ENCODE measurements at places on chromosomes 6 and 20.

DNA sequence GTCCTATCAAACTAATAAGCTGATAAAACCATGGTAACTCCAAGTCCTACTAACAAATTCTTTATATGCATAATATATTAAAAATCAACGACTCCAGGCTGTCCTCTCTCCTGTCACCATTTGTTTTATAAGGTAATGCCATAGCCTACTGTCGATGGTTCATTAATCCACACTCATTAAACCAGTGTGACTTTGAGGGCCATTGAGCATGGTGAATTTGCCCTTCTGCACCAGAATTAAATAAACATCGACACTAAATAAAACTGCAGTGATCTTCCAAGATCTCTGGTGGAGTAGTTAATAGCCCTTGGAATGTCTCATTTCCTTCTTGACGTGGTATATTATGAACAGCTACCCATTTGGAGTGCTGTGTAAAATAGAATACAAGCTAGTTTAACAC is 358.5 kb downstream of the CBLN4 start:
- DNase-seq, result no peak

GRCh38 chr20:35893942-35894341 is 60.4 kb downstream of the SCAND1 start:
- no peak for DNase-seq

GRCh38 chr6:144083172-144083571 is 12.2 kb downstream of the SF3B5 start:
- DNase-seq, result no peak

DNA sequence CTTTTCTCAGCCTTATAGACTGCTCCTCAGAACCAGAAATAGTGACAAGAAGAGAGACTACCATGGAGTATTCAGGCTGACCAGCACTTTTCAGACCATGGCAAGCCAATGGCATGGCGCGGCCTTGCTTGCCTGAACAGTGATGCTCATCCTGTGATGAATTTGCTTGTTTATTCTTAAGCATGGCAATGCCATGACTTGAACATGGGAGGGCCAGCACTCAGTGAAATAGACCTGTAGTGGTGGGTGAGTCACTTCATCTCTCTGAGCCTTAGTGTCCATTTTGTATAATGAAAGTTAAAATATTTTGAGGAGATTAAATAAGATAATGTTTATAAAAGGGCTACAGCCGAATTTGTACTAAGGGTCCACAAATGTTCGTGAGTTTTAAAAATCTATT is 79.1 kb downstream of the LRRC1 start:
- DNase-seq, result no peak

- DNase-seq, result no peak
Measured at GRCh38 chr6:136641166-136641565, 90.9 kb upstream of the MAP7 start.

DNA sequence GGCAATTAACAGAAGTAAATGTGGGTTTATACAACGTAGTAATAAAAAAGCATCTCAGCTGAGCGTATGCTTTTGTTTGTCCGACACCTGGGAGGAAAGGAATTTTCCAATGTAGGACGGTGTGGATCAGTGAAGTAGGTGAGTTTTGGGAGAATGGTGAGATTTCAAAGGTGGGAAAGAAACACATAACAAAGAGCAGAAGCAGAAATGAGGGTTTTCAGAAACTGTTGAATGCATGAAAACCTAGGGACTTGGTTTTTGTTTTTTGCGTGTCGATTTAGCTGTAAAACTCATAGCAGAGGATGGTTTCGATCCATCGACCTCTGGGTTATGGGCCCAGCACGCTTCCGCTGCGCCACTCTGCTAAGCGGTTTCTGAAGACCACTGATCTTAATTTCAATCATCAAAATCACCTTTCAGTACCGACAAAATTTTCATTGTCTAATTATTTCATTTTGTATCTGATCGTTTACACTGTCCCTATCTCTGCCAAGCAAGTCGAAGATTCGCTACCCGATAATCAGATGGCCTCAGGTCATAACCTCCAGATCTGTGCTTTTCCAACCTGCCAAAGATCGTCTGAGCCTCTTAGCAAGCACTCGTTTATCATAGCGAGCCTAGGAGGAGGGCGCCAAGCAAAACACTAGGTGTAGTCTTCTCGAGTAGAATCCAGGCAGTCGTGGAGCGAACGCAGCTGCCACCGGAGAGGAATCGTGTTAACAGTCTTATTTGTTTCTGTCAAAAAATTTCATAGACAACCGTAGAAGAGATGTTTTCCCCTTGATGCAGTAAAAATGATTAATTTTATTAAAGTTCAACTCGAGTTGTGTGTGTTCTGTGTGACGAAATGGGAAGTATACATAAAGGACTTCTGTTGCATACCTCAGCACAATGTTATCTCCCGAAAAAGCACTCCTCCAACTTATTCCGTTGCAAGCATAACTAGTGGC is 20.9 kb upstream of the POM121L2 start:
- DNase-seq, result peak; percentile 56

DNA sequence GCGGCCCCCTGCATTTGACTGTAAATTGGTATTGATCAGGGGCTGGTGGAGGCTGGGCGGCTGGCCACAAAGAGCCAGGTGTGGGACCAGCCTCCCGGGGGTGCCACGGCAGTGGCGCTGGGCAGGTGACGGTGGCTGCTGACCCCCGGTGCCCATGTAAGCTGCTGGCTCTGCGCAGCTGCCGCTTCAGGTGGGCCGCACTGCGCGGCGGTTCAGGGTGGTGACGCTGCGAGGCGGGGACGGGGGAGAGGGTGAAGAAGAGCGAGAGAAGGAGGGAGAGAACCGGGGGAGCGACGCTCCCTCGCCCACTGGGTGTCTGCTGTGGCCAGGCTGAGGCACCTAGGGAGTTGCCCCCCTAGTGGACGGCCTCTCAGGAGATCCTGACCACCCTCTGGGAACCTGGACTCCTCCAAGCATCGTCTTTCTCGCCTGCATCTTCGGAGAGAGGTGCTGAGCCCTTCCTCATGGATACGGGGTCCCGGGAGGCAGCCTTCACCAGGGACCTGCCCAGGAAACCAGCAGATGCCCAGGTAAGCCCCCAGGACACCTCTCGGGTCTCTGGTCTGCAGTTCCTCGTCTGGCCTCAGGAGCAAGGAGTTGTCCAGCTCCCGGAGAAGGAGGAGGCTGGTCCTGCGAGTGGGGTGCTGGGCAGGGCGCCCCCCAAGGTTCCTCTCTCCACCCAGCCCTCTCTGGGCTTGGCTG is 77.5 kb upstream of the GATA5 start:
- no peak for DNase-seq

DNA sequence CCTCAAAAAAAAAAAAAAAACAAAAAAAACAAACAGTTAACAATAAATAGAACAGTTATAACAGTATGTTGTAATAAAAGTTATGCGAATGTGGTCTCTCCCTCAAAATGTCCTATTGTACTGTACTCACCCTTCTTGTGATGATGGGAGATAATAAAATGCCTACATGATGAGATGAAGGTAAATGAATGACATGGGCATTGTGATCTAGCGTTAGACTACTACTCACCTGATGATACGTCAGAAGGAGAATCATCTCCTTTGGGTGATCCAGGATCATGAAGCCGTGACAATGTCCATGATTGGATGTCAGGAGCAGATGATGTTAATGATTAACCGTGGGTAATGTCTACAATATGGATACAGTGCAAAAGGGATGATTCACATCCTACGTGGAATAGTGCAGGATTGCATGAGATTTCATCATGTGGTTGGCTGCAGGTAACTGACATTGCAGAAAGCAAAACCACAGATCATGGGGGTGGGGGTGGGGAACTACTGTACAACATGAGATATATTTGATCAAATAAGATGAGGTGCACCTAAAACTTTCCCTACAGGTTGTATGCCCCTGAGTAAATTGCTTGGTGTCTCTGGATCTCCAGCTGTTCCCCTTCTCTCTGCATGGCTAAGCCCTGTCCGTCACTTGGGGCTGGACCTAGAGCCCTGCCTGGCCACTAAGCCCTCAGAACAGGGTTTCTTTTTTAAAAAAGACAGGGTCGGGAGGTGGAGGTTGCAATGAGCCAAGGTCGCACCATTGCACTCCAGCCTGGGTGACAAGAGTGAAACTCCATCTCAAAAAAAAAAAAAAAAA is 6.2 kb upstream of the RBCK1 start:
- no peak for DNase-seq

- peak; percentile 75 for DNase-seq
Measured at GRCh38 chr20:43949741-43950618, 35.3 kb downstream of the TOX2 start.

GRCh38 chr6:17622144-17622543 is 22.0 kb downstream of the FAM8A1 start:
- no peak for DNase-seq

GRCh38 chr6:125163811-125164210 is 10.2 kb downstream of the TPD52L1 start:
- DNase-seq, result no peak

- DNase-seq, result no peak
Measured at GRCh38 chr6:122709922-122710512, 69.5 kb upstream of the FABP7 start.

DNA sequence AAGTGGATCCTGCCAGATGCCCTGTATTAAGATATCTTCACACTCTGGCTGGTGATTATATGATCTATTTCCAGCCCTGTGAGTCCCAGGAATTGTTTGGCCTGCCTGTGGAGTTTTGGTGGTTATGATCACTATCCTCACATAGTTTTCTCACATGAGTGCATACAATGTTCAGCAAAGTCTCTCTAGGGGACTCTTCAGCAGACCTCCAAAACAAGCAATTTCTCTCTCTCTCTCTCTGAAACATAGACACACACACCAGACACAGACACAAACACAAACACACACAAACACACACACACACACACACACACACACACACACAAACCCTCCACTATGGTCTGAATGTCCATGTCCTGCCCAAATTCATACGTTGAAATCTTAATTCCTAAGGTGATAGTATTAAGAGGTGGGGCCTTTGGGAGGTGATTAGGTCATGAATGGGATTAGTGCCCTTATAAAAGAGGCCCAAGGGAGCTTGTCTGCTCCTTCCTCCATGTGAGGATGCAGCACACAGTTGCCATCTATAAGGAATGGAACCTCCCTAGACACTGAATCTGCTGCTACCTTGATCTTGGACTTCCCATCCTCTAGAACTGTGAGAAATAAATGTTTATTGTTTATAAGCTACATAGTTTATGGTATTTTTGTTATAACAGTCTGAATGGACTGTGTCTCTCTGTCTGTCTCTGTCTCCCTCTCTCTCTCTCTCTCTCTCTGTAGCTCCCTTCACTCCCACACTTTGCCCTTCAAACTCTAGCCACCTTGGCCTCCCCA is 22.0 kb upstream of the SYNJ2 start:
- DNase-seq, result no peak

DNA sequence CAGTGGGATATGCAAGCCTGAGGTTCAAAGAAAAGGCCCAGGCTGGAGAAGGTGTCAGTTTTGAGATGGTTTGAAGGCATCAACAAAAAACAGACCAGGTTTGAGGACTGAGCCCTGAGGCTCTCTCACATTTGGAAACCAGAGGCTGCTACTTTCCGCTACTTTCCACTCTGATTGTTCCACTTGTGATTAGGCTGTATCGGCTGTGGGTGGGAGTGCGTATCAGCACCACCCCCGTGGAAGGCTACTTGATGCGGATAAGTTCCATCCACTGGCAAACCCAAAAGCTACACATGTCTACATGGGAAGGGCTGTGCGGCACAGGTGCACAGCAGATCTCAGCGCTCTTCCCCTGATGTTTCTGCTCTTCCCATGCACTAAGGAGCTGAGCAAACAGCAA is 198.7 kb downstream of the GMPR start:
- DNase-seq, result no peak

GRCh38 chr6:73525546-73526330 is 4.9 kb upstream of the EEF1A1 start:
- DNase-seq, result no peak

- DNase-seq, result no peak
Measured at GRCh38 chr20:35005463-35005961, 49.8 kb downstream of the MYH7B start.

- DNase-seq, result no peak
Measured at GRCh38 chr6:20328266-20328923, 73.3 kb upstream of the E2F3 start.

GRCh38 chr6:156662025-156662445 is 115.1 kb upstream of the ARID1B start:
- no peak for DNase-seq

DNA sequence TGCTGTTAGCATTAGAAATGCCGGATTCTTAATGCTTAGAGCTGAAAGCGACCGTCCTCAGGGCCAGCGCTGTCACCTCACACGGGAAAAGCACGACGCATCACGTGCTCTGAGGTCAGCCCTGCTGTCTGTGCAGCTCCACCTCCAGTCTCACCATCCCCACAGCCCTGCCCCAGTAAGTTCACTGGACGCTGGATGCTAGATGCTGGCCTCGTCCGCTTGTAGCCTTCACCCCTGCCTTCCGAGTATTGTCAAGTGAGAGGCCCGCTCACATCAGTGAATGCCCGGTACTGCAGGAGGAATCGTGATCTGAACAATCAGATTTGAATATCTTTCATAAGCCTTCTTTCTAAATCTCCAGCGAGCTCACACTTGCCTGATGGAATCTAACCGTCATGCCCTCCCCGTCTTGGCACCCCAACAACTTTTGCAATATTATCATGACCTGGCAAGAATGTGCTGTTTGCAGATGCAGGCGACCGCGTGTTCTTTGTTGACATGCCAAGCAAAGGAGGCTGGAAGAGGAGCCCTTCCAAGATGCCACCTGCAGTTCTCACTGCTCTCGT is 64.9 kb downstream of the DLL1 start:
- DNase-seq, result no peak

DNA sequence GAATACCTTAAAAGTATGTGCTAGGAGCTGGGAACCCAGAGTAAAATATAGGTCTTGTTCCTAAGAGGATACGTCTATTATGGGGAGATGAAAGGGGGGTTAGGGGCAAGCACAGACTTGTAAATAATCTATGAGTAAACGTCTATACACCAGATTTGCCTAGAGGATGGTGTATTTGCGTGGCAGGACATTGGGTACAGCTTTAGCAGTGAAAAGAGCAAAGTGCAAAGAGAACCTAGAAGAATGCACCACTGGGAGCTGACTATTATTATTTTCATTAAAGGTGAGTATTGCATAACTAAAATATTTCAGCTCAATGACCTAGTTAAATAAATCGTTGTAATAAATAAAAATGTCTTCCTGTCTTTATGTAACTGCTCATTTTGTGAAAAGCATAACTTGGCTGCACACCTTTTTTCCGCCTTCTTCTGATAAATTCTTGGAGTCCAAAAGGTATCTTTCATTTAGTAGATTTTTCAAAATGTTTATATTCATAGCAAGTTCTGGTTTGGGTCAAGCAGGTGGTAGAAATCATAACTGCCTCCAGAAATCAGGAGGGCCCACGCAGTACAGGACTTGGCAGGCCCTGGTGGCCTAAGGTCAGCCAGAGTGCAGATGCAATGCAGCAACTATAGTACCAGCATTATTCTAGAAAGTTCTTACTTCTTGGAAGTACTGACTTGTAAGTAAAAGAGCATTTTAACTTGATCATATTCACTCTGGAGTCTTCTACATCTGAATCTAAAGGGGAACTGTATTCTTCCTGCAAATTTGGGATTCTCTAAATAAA is 357.2 kb downstream of the PLCB1 start:
- DNase-seq, result no peak

GRCh38 chr6:568954-569523 is 87.9 kb downstream of the HUS1B start:
- DNase-seq, result no peak

GRCh38 chr6:20933057-20933788 is 399.0 kb downstream of the CDKAL1 start:
- no peak for DNase-seq

- DNase-seq, result no peak
Measured at GRCh38 chr6:119166024-119166784, 87.7 kb upstream of the FAM184A start.

GRCh38 chr6:142954844-142955243 is 9.9 kb upstream of the HIVEP2 start:
- DNase-seq, result no peak

All from central memory CD8-positive, alpha-beta T cell (primary cell).